Suprapubic skin (tissue), 4 donors: ENCODE measurements at places on chromosomes 5 and 9. TPM values are rescaled to one million over a fixed set of nuclear protein-coding genes. Genes with fewer than 3 reads are reported as not detected.

DNA sequence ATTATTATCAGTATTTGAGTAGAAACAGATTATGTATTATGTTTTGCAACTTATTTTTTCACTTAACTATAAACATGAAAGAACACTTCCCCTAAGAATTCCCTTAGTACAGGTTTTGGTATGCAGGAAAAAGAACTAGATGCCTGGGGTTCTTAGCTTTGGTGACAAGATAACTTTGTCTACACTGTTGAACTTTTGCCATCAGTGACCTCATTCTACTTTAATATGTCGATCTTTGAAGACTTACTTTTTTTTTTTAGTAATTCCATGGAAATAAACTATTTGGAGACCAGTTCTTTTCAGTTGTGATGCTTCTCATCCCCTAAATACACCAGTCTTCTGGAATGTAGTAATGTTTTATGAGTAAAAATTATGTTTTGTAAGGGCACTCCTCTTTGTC, 34.3 kb downstream of the ZNF462 start:
- no peak for DNase-seq

DNA sequence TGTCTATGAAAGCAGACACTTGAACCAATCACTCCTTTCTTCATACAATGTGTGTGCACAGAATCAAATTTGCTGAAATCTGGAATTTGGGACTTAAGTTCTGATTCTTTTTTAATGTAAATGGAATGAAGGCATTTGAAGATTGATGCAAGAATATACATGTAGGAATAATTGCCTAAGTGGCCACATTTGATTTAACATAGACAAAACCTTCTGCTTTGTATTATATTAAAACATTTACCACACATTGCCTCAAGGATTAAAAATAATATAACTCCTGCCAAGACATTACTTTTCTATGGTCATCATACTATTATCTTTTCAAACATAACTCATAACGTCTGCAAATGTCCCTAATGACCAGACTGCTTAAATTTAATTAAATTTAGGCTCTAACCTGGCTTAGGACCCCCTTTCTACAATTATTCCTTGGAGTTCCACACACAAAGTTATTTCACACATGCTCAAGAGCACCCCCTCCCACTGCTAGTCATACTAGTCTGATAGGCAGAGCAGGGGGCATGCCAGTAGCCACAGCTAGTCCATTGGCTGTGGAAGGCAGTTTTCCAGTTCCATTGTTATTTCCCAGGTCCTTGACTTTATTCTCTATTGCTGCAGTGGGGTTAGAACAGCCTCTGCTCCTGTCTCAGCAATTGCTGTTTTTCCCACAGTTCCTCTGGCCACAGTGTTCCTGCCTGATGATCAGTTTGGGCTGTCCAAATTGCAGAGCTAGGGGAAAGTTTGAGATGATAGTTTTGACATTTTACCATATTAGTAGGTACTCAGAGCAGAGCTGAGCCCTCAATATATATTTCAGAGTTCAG, 360.6 kb upstream of the GRAMD2B start:
- DNase-seq: no peak

DNA sequence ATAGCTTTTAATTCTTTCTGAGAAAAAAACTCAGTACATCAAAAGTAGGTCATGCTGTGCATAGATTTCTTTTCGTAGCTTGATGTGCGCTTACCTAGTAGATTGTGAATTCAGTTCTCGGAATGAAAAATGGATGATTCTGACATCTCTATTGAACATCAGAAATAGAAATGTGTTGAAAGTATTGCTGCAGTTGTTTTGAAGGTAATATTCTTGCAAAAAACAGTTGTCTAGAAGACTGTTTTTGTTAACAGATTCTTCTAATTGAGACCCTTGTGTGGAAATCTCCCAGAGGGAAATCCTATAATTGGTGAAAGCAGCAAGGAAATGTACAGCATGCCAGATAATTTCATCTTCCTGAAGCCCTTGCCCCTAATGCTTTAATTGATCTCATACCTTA, 54.5 kb downstream of the MACIR start:
- DNase-seq: no peak

GRCh38 chr9:136516191-136516654, 29.6 kb downstream of the NOTCH1 start:
- DNase-seq: no peak

GRCh38 chr5:59992206-59992605, 98.7 kb upstream of the PDE4D start:
- no peak for DNase-seq

- no peak for DNase-seq
These were observed 322.8 kb downstream of the SLF1 start for GRCh38 chr5:94941122-94941755.

DNA sequence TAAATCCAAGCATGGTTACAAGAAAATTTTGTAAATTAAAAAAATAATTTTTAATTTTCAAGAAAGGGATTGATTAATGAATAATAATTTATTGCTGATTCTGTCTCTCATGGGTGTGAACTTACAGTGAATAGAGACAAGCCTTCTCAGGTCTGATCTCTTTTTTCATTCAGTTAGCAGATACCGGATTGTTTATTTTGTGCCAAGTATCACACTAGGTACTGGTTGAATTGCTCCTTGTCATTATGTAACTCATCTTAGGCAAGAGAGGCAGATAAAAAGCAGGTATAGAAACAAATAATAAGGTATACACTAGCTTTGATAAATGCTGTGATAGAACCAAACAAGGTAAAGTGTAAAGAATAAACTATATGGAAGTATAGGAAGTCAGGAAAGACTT, 283.3 kb downstream of the PJA2 start:
- no peak for DNase-seq

GRCh38 chr5:90940227-90940995, 381.8 kb downstream of the ADGRV1 start:
- DNase-seq: no peak

- DNase-seq: no peak
These were observed 73.5 kb downstream of the LNPEP start for GRCh38 chr5:97009212-97009898.

GRCh38 chr9:34556949-34557348, 32.6 kb downstream of the CNTFR start:
- DNase-seq: no peak

DNA sequence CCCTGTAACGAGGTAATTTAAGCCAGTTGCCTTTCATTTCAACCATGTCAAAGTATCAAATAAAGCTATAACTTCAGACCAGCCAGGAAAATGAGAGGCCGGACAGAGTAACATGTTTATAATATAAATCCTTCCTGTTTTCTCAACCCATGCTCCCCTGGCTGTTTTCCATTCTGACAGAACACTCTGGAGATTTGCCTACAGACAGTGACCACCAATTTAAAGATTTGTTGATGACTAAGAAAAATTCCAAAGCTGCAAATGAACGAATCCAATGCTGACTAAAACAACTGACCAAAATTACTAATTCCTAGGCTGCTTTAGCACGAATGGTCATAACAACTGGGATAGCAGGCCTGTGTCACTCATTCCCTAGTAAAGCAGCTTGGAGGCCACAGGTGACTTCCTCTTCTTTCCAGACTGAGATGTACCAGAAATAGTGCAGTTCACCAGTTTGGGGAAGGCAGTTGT, 141.4 kb downstream of the AOPEP start:
- DNase-seq: no peak

GRCh38 chr9:92360083-92360482, 34.3 kb downstream of the CENPP start:
- DNase-seq: no peak

- DNase-seq: no peak
These were observed 142.8 kb downstream of the DCP2 start for GRCh38 chr5:113119246-113119924.

GRCh38 chr5:40021007-40021406, 596.2 kb upstream of the DAB2 start:
- no peak for DNase-seq

DNA sequence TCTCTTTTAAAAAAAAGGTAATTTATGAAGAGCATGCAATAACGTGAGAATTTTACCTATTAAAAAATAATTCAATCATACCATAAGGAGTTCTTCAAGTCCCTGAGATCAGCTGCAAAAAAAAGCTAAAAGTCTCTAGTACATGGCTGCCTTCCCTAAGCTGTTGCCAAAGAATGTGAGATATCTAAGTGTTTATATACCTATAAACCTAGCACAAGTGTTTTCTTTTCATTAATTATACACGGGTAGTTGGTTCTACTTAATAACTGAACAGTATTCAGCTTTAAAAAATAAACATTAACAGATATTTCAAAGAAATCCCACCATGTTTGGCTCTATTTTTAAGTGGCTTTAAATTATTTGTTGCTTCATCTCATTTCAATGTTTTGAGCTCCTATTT, 25.9 kb downstream of the FNBP1 start:
- DNase-seq: no peak

DNA sequence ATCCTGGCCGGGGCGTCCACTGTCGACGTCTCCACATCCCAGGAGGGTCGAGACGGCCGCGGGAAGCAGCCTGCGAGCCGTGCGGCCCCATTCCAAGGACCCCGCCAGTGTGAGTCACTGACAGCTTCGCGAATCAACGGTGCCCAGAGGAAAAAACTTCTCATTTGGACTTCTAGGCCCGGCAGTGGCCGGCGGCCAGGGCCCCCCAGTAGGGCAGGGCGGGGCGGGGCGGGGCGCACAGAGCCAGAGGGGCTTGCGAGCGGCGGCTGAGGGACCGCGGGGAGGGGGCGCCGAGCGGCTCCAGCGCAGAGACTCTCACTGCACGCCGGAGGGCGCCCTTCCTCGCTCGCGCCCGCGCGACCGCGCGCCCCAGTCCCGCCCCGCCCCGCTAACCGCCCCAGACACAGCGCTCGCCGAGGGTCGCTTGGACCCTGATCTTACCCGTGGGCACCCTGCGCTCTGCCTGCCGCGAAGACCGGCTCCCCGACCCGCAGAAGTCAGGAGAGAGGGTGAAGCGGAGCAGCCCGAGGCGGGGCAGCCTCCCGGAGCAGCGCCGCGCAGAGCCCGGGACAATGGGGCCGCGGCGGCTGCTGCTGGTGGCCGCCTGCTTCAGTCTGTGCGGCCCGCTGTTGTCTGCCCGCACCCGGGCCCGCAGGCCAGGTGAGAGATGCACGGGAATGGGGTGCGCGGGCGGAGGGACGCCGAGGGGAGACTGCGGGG, at the start of gene F2R:
TSS of gene F2R (plus strand) at position 391 of the 720 bp plus-strand sequence. CDS start at position 573, 182 bp downstream.
- DNase-seq: peak; percentile 76

- DNase-seq: no peak
These were observed 3.5 kb downstream of the USP20 start for GRCh38 chr9:129838707-129839259.

DNA sequence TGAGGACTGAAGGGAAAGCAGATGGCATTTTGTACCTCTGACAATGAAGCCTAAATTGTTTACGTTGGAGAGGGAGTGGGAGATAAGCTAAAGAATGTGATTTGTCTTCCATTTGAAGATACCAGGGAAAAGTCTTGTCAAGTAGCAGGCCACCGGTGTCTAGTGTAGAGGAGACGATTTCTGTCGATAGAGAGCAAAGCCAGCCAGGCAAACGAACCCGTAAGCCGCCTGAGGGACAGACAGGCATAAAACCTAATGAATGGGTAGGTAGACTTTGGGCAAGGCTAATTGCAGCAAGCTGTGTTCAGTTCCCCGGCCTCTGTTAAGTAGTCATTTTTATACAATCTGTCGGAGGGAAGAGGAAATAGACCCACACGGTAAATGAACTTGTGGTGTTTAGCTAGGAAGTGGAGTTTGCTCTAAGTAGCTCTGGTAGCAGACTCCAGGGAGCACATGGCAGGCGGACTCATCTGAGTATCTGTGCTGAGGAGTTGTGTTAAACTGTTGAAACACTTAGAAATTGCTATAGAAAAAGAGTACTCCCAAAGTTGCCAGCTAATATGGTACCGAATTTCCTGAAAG, 28.8 kb downstream of the SMARCA2 start:
- no peak for DNase-seq

Gene DIPK1B
- total RNA-seq: 3.8 TPM

Gene SARDH
- 0.44 TPM for total RNA-seq

Gene HAVCR2
- total RNA-seq: 2.7 TPM

Gene SPINK7
- total RNA-seq: not detected

Gene LCN2
- total RNA-seq: 36.6 TPM

Gene MAMDC4
- 2.2 TPM for total RNA-seq

Gene TNC
- total RNA-seq: 20.7 TPM

Gene TAF11L11
- not detected for total RNA-seq

Gene RLN2
- total RNA-seq: not detected

Gene FABP6
- total RNA-seq: not detected

Gene ELL2
- total RNA-seq: 102 TPM

Gene NUTM2G
- not detected for total RNA-seq

Gene TMOD1
- 1.9 TPM for total RNA-seq
